Iris pigment epithelial cell (primary cell): ENCODE measurements at places on chromosomes 7 and 10.

DNA sequence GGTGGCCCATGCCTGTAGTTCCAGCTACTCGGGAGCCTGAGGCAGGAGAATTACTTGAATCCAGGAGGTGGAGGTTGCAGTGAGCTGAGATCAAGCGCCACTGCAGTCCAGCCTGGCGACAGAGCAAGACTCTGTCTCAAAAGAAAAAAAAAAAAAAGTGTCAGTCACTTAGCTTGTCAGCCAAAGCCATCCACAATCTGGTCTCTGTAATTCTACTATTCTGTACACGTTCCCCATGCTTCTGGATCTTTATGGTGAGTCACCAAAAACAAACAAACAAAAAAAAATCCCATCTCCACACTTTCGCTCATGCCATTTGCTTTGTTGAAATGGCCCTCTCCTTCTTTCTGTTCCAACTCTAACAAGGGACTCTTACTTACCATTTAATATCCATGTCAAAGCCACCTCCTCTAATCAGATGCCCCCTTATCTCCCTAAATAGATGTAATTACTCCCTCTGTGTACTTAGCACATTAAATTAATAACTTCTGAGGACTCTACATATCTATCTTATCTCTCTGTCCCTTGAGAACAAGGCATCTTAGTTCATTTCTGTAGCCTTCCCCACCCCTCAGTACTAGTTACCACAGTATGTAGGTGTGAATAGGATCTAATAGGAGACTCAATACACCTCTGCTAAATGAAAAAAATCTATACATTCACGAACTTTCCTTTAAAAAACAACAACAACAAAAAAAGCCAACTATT, 128.4 kb downstream of the ELMO1 start:
- no peak for DNase-seq

DNA sequence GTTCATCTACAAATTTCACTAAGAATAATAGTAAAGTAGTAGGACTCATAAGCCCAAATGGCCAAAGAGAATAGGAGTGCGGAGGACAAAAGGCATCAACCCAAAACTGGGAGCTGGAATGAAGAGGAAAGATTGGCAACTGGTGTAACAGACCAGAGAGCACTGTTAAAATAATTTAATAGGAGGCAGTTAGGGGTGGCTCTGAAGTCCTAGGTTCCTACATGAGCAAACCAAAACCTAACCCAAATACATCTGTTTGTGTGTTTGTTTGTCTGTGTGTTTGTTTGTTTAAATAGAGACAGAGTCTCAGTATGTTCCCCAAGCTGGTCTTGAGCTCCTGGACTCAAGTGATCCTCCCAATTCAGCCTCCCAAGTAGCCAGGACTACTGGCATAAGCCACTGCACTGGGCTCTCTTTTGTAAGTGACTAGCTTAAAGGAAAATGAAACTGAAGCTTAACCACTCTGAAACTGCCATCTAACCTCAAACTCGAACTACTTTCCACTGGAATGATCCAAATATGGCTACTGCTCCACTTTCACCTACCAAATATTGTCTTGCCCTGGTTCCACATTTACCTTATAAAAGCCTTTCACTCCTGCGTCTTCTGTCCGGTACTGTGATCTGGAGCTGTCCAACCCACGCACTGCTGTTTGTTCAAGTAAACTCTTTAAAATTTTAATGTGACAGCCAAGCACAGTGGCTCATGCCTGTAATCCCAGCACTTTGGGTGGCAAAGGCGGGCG, 94.9 kb downstream of the AKR1D1 start:
- DNase-seq, result no peak

GRCh38 chr7:96013836-96014235, 241.5 kb downstream of the DYNC1I1 start:
- DNase-seq, result no peak

DNA sequence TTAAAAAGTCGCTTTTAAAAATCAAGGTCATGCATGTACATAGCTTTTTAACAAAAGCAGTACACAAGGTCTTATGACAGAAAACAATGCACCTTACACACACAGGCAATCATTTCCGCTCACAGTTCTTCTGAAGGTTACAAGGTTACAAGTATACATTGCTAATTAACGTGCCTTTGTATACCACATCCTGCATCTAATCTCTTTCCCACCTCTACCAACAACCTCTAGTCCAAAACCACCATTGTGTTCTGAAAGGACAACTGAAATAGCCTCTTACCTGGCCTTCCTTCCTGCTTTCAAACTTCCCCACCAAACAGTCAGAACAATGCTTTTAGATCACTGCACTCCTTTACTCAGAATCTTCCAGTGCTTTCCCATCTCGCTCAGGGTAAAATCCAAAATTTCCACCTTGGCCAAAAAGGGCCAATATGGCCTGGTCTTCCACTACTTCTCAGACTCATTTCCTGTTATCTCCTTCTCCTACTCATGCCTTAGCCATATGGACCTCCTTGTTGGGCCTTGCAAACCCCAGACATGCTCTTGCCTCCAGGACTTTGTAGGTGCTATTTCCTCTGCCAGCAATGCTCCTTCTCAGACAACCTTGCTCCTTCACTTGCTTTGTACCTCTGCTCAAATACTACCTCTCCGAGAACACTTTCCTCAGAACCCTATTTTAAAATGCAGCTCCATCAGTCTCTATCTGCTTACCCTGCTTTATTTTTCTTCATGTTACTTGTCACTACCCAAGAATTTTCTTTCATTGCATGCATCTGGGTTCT, 205.4 kb downstream of the DNAJC1 start:
- no peak for DNase-seq

GRCh38 chr7:73869011-73869798, 8.2 kb downstream of the TMEM270 start:
- DNase-seq, result peak; percentile 66

GRCh38 chr7:2851497-2851896, 7.4 kb upstream of the GNA12 start:
- DNase-seq, result no peak

DNA sequence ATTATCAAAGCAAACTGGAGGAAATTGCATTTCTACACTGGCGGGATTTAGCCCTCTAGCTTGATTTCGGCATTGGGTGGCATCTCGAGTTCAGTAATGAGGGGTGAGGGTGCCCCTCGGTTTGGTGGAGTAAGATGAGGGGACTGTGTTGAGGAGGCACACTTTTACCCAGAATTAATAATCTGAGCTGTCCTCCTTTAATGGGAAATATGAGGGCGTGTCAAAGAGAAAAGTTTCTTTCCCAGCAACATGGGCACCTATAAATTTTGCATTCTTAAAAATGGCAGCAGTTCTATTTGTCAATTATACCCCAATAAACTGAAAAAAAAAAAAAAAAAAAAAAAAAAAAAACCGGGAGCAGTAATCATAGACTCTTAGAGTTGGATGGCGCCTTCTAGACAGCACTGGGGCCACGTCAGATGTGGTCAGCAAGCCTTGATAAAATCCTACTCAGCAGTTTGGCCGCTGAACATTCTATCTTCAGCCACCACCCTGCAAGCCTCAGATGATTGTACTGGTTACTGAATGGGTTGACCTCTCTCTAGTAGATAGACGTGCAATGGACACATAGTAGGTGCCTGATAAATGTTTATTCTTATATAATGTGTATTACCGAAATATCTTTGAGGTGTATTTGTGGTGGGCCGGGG, 931 bp downstream of the PAPSS2 start:
- peak; percentile 91 for DNase-seq

DNA sequence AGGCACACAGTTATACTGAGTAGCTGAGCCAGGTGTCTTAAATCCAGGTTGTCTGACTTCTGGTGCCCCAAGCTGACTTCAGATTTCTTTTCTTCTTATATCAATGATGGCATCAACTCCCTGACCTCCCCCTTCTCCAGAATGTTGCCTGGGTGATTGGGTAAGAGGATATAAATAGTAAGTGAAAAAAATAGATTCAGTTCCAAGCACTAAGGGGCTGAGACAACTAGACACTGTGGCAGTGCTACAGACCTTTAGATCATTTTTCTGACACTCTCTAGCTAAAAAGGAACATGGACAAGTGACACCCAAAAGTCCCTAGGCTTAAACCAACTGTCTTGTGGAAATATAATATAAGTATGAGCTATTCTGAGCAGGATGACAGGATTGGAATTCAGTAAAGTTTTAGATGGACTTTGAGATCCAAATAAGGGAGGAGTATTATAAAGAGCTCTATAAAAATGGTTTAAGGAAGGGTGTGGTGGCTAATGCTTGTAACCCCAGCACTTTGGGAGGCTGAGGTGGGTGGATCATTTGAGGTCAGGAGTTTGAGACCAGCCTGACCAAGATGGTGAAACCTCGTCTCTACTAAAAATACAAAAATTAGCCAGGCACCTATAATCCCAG, 589.1 kb upstream of the GALNT17 start:
- DNase-seq, result no peak

DNA sequence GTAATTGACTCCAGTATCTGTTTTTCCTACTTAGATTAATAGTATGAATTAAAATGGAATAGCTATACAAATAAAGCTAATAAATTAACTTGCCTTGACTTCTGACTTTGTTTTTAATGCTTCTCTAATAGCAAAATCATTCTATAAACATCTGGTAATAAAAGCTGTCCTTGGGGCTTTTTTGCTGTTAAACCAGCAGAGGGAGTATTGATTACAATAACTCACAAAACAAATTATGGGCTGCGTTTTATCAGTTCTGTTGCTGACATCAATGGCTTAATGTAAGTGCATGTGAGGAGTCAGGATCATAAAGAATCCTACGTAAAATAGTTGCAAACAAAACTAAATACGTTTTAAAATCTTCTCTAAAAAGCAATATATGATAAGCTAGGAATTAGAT, 667.8 kb downstream of the PCDH15 start:
- DNase-seq, result no peak

- DNase-seq, result no peak
Measured at GRCh38 chr10:132742837-132743194, 43.1 kb downstream of the NKX6-2 start.

- no peak for DNase-seq
Measured at GRCh38 chr10:17427666-17428350, 26.6 kb downstream of the ST8SIA6 start.

GRCh38 chr10:80161321-80162083, 29.0 kb downstream of the PLAC9 start:
- no peak for DNase-seq

DNA sequence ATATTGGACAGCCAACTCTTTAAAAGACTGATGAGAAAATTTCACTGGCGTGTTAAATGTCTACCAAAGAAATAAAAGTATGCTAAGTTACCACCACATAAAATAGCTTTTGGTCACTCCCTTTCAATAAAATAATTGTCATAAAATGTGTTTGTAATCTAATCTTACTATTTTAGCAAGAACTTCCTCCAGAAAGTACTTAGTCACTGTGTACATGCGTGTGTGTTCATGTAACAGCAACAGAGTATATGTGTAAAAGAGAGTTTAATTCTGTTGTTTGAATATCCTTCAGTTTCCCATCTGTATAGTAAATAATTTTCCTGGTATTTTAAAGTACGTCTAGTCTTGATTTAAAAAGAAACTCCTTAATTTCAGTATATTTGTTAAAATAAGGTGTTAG, 35.0 kb upstream of the WASL start:
- no peak for DNase-seq

DNA sequence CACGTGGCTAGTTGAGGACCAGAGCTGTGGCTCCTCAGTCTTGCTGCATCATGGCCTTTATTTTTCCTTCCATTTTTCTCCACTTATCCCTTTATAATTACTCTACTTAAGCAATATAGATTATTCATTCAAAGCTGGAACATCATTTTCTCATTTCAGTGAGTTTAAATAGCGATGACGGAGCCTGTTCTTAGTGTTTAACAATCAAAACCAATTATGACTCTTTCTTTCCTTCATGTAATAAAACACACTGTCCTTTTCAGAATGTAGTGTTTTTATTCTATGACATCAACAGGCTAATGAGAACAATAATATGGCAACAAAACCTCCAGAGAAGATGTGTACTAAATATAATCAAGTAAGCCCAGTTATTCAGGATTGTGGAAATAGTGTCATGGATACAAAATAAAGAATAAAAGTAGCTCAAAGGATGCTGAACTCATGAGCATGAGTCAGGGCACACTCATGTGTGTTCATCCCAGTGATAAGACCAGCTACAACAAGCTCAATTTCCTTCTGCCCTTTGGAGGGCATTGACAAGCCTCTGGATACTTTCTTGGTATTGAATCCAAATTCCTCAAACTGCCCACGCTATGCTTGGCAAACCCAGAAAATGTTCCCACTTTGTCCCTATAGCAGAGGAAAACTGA, 188.4 kb downstream of the CYP26A1 start:
- DNase-seq, result peak; percentile 75

- DNase-seq, result no peak
Measured at GRCh38 chr10:44198780-44199097, 186.2 kb downstream of the CXCL12 start.

GRCh38 chr7:50307368-50308032, 3.0 kb downstream of the IKZF1 start:
- DNase-seq, result no peak

GRCh38 chr7:70040970-70041766, 442.9 kb downstream of the AUTS2 start:
- DNase-seq, result no peak

- no peak for DNase-seq
Measured at GRCh38 chr10:129840196-129840590, 123.9 kb downstream of the EBF3 start.

DNA sequence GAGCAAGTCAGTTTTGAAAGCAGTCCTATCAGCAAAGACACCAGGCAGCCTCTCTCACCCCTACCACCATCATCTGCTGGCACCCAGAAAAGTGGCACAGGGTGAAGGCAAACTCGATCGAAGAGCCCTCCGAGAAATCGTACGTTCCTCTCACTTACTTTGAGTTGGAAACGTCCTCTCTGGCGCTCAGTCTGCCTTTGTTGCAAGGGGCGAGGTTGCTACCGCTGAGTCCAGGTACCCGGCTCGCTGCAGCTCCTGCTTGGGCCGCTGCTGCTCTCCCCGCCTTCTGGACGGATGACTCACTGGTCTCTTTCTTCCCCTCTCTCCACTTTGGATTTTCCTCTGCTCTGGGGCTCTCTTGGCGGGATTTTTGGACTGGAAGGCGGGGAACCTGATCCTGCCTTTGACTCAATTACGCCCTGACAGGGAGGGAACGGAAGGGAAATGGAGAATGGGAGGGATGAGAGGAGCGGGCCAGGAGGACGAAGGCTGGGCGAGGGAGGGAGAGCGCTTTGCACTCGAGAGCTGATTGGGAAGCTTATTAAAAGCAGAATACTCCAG, at the start of gene PTN:
Gene PTN (minus strand): TSS at position 453 of the 561 bp plus-strand sequence. CDS start 88,760 bp downstream, outside the sequence.
- DNase-seq, result peak; percentile 24

- no peak for DNase-seq
Measured at GRCh38 chr7:37944737-37945054, 24.3 kb downstream of the EPDR1 start.

- DNase-seq, result no peak
Measured at GRCh38 chr7:93921186-93921585, 349 bp upstream of the GNG11 start.

DNA sequence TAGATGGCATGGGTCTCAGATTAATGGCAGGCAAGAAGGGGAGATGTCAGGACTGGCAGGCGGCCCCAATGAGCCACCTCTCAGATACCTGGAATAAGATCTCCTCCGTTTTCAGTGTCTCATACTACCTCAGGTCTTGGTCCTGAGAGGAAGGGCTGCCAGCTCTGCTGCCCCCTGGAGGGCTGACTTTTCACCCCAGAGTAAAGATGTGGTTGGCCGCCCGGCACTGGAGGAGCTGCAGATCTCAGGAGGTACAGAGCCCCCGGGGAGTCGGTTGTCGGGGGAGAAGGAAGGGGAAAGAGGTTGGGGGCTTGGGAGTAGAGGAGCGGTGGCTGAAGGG, 642 bp upstream of the COL13A1 start:
- peak; percentile 54 for DNase-seq
